ENCODE measurements at places on chromosomes 2 and 18.
A peak's percentile ranks its signal among the peaks of the same experiment; 100 is the strongest.

GRCh38 chr2:120764492-120764891 lies 28.8 kb downstream of the GLI2 start:
- DNase-seq, result no peak

- no peak for DNase-seq
These were observed 219.6 kb downstream of the CYP26B1 start for GRCh38 chr2:71927757-71928715.

DNA sequence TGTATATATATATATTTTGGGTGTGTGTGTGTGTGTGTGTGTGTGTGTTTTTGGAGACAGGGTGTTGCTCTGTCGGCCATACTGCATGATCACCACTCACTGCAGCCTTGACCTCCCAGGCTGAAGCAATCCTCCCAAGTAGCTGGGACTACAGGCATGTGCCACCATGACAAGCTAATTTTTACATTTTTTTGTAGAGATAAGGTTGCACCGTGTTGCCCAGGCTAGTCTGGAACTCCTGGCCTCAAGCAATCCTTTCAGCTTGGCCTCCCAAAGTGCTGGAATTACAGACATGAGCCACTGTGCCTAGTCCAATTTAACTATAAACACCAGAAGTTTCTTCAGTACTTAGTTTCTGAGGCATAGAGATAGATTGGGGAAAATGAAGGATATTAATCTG lies 18.3 kb downstream of the LIMS1 start:
- no peak for DNase-seq

- no peak for DNase-seq
These were observed 7.9 kb upstream of the CFAP36 start for GRCh38 chr2:55511508-55512124.

- no peak for DNase-seq
These were observed 825.8 kb downstream of the SOCS6 start for GRCh38 chr18:71114550-71115210.

- DNase-seq, result no peak
These were observed 34.0 kb upstream of the ITPRID2 start for GRCh38 chr2:181857483-181857882.

GRCh38 chr2:155372969-155373368 lies 674.5 kb downstream of the KCNJ3 start:
- DNase-seq, result no peak

- no peak for DNase-seq
These were observed 221.5 kb downstream of the EPHA4 start for GRCh38 chr2:221350616-221351015.

- DNase-seq, result peak; percentile 68
These were observed 1.9 kb upstream of the CFAP53 start for GRCh38 chr18:50268022-50268747.

DNA sequence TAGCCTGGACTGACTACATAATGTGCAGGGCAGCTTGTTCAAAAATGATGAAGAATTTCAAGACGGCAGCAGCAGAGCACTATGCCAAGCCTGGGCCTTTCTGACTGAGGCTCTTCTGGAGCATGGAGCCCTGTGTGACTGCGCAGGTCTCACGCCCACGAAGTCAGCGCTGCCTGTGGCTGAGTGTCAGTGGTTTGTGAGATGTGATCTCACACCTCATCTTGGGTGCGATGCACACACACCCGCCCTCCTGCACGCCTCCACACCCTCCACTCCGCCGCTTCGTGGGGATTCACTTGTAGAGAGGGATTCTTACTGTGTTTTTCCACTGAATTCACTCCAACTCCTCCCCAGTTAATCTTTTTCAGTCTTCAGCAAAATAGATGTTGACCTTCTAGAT lies 103.9 kb downstream of the VIT start:
- no peak for DNase-seq

- no peak for DNase-seq
These were observed 464 bp downstream of the COL4A4 start for GRCh38 chr2:227163485-227163997.

DNA sequence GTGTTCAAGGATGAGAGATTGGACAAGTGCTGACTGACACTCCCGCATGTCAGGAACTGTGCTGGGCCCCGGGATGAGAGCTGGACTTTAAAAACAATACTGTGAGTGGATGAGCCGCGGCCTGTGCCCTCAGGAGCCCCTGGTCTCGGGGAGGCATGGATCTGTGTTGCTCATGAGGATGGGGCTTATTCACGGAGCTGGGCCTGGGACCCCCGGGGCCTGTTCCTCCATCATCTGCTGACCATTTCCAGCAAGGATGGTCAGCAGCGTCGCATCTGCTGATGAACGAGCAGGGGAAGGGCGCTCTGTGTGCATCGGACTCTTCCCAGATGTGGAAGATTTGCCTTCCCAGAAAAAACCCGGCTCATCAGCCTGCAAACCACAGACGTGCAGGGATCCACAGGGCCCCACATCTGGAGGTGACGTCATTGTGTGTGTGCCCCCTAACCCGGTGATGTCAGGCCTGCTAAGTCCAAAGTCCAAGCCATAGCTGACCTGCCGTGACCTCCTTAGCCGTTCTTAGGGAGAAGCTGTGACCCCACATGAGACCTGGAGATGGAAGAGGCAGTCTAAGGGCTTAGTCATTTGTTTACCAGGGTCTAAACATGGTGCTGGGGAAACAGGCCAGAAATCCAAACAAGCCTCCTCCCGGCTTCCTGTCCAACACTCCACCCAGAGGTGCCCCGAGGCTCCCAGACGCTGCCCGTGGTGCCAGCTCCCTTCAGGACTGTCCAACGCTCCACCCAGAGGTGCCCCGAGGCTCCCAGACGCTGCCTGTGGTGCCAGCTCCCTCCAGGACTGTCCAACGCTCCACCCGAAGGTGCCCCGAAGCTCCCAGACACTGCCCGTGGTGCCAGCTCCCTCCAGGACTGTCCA lies 143.9 kb downstream of the PXDN start:
- no peak for DNase-seq

DNA sequence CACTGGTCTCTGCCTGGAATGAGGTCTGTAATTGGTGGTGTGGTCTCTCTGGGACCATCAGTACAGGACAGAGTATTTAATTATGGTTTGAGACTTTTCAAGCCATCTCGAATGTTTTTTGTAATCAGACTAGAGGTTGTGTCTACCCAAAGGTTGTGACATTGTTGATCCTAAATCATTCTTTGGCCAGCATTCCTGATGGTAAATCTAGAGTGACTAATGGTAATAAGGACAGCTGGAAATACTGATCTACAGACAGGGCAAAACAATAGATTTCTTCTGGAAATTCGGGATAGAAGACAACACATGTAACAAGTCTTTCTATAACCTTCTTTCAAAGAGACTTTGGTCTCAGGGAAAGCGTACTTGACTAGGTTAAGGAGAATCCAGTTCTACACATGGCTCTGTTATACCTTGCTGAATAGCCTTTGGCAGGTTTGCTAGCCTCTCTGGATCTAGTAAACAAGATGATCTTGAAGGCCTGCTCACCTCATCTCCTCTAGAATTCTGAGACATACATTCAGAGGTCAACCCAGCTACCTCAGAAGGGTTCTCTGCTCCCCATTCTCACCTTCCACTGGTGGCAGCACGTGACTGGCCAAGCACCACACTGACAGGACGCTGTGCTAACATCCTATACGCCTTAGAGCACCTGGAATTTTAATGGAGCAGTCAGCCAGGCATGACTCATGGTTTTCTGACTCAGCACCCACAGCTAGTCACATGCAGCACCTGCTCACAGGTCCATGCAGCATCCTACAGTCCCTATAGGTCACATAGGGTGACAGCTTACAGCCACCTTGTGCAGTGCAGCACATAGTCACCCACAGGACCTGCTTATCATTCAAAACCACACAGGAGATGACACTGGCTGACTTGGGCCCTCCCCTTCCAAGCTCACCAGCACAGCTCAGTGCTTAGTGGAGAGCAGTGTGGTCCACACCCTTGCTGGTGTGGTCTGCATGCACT lies 12.2 kb downstream of the PLB1 start:
- peak; percentile 13 for DNase-seq

GRCh38 chr2:220882507-220882906 lies 689.6 kb downstream of the EPHA4 start:
- no peak for DNase-seq

DNA sequence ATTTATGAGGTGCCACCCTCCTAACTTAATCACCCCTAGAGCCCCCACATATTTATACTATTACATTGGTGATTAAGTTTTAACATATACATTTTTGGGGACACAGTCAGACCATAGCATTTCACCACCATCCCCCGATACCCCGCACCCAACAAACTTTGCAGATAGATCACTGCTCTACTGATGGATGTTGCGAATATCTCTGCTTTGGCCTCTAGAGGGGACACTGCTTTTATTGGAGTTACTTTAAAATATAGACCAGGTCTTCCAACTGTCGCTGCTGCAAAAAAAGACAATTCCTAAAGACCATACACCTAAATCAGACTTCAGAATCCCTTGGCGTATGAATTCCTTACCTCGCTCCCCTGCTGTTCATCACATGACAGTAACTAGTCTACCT lies 115.8 kb upstream of the FSHR start:
- no peak for DNase-seq

- DNase-seq, result no peak
These were observed 137.9 kb downstream of the GPD2 start for GRCh38 chr2:156574112-156574511.

DNA sequence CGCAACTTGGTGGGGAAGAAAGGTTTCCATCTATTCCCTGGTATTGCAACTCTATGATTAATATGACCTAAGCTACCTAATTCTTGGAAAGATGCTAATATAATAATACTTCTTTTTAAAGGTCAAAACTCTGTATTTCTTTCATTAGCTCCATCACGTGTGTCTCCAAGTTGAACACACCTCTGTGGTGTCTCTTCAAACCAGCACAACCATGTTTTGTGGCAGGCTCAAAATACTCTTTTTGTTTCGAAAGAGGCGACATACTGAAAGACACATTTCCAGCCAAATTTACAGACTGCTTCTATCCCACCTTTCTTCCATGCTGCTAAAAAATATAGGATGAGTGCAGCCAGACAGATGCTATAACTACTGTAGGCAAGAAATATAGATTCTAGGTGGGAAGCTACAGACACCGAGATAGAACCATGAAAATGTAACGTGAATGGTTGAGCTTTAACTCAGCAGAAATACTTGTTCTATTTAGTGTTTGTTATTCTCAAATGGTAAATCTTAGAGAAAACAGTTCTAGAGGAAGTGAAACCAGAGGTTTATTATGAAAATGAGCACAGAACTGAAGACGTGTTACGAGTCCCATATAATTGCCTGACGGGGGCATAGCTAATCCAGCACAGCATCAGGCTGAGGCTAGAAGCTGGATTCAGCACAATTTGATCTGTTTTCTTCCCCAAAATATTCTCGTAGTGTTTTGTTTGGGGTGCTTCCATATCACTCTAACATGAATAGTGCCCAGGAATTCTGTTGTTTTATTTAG lies 991.5 kb upstream of the FANCL start:
- DNase-seq, result no peak

DNA sequence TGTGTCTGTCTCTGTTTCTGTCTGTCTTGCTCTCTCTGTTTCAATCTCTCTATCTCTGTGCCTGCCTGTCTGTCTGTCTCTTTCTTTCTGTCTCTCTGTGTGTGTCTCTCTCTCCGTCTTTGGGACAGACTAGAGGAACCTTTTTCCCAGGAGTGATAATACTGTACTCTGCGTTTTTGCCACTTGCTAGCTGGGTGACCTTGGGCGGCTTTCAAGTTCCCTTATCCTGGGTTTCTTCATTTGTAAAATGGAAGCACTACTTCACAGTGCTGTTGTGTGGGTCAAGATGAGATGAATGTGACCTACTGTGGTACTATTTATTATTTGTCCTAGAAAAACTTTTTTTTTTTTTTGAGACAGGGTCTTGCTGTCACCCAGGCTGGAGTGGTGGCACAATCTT lies 42.4 kb downstream of the HPCAL1 start:
- DNase-seq, result no peak

GRCh38 chr18:1133541-1133940 lies 228.9 kb downstream of the ADCYAP1 start:
- no peak for DNase-seq

GRCh38 chr18:54217624-54218023 lies 6.8 kb downstream of the MBD2 start:
- DNase-seq, result no peak

GRCh38 chr2:23603581-23603980 lies 218.6 kb downstream of the KLHL29 start:
- DNase-seq, result no peak
